Stimulated activated CD4-positive, alpha-beta T cell treated with anti-CD3 and anti-CD28 coated beads, Interleukin-1b, Interleukin-23, amount 100 ng/mL, for 1 hour (primary cell): ENCODE measurements at places on chromosomes 2 and 18.

DNA sequence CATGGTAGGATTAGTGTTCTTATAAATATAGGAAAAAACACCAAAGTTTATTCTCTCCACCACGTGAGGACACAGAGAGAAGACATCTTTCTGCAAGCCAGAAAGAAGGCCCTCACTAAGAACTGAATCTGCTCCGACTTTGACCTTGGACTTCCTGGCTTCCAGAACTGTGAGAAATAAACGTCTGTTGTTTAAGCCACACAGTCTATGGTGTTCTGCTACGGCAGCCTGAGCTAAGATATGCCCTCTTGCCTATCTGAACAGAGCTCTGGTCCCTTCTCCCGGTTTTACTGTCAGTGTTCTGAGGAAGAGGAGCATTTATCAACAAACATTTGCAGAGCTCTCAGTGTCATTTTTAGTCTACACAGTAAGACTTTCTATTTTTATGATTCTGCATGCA, 131.3 kb downstream of the DOK6 start:
- DNase-seq: no peak

DNA sequence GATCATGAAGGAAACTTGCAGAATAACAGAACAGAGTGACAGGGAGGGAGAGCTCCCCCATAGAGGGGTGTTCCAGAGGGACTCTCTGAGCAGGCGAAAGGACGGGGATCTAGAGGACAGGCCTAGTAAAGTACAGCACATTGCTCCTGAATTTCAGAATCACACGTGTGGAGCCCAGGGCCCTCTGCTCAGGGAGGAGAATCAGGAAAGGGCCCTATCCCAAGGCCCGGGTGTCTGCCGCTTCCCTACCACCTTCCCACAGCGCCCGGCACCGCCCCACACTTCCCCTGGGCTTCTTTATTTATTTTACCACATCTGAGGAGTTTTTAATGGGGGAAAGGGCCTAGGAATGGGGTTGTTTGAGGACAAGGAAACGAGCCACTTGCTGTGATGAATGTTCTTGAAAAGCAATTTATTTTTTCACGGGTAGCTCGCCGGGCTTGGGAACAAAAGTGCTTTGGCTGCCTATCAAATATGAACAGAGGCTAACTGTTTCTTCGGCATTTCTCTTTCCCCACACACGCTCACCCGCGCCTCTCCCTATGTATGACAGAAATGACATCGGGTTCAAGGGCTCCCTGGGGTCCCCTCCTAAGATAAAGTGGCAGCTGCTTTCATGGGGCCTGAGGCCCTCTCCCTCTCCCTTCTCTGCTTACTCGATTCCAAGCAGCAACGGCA, 79.3 kb upstream of the GLI2 start:
- DNase-seq: no peak

GRCh38 chr2:50838316-50838715, 193.6 kb downstream of the NRXN1 start:
- DNase-seq: no peak

DNA sequence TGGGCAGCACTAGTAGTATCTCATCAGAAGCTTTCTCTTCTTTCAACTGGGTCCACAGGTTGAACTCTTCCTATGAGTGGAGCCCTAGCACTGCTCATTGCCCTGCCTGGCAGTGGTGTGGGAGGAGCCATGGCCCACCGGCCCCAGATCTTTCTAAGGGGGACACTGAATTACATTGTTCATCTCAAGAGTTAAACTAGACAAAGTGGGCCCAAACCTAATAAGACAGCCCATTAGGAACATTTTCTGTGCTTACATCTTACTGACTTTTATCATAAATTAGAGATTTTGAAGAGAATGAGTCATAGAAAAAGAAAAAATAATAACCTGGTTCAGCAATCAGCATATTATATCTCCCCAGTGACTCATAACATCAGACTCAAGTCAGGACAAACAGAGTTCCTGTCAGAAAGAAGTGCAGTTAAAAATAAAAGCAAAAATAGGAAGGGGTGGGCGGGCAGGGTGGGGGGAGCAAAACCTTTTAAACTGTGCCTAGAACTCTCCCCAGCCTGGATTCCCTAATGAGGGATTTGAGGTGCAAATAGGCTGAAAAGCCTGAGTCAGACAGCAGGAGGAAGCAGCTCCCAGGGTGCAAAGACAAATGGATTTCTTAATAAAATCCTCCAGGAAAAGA, 161.6 kb upstream of the TRIB2 start:
- DNase-seq: no peak

DNA sequence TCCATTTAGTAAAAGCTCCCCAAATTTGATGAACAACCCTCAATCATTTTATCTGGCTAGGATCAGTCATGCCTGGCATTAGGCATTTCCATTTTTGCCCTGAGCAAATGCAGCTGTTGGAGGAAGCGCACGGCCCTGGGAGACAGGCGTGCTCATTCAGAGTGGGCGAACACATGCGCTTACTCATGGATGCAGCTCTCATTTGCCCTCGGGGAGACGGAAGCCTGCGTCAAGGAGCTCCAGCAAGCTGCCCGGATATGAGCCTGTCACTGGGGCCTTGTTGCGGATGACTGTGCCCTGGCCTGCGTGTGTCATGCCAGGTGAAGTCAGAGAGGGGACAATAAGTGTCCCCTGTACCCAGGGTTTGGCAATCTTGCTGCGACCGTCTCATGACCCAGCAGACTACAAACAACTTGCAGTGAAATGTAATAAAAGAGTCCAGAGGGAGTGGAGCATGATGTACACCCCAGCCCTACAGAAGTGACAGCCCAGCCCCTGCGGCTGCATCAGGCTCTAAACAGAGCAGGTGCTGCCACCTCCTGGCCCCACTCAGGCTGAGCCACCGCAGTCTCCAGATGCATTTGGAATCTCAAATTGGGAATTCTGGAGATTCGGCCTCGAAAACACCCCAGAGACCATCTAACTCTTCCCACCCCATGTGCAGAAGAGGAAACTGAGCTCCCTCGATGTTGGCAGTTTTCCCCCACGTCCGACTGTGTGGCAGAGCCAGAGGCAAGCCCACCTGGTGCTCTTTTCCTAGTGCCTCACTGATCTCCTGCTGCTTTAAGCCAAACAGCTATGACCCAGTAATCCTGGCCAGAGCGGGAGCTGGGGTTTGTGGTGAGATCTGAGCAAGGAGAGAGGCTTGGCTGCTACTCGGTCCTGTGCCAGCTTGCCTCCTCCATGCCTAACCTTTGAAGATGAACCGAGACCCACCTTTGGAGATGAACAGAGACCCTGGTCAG, 105.0 kb upstream of the ALK start:
- DNase-seq: no peak

DNA sequence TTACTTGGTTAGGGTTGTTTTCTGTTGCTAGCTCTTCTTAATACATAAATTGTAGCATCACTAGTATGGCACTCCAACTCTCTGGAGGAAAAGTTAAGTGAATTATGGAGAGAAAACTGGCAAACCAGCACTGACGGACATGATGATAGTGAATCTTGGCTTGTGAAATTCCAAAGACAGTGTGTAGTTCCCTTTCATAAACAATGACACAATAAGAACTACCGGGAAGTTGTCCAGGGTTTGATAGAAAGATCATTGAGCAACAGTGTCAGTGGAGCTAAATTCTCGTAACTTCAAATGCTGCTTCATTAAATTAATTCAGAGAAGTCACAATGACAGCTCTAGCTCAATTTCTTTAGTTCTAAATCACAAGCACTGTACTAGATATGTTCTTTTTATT, 66.5 kb downstream of the RIT2 start:
- DNase-seq: no peak
